Placental epithelial cell (primary cell): ENCODE measurements at places on chromosomes 6 and 20. TPM values are rescaled to one million over a fixed set of nuclear protein-coding genes. Genes with fewer than 3 reads are reported as not detected.

XKR7 gene
- under 0.01 TPM in 1 of 2 replicates, not detected in the other for total RNA-seq

HLA-DMB gene
- total RNA-seq = under 0.01 TPM in 1 of 2 replicates, not detected in the other

TRMT11 gene
- total RNA-seq = 11.8 and 16.9 TPM in 2 replicates

SLC24A3 gene
- total RNA-seq = 0.11 and 0.39 TPM in 2 replicates

MAP3K4 gene
- total RNA-seq = 12.2 and 14.9 TPM in 2 replicates

PARD6B gene
- 9.0 and 19.6 TPM in 2 replicates for total RNA-seq

COL20A1 gene
- not detected in 2 replicates for total RNA-seq

CAGE1 gene
- total RNA-seq = 0.22 TPM in 1 of 2 replicates, not detected in the other

UTRN gene
- total RNA-seq = 146 and 169 TPM in 2 replicates

HCRTR2 gene
- total RNA-seq = 0.39 TPM in 1 of 2 replicates, not detected in the other

NEU1 gene
- 53.0 and 62.0 TPM in 2 replicates for total RNA-seq

ERVFRD-1 gene
- total RNA-seq = under 0.01 and 0.11 TPM in 2 replicates

HLA-DRA gene
- not detected in 2 replicates for total RNA-seq

TMEM200A gene
- total RNA-seq = under 0.01 and 0.33 TPM in 2 replicates

TUBB2B gene
- 0.39 and 9.7 TPM in 2 replicates for total RNA-seq

SGK1 gene
- 68.3 and 117 TPM in 2 replicates for total RNA-seq

TBXT gene
- total RNA-seq = not detected in 2 replicates

SAPCD1 gene
- 0.79 TPM in 1 of 2 replicates, not detected in the other for total RNA-seq

ATP6V1G2 gene
- total RNA-seq = 0.43 and 1.2 TPM in 2 replicates

DNAJC5 gene
- 34.5 and 56.6 TPM in 2 replicates for total RNA-seq

PDYN gene
- total RNA-seq = not detected in 2 replicates

SOBP gene
- total RNA-seq = not detected in 2 replicates

RARS2 gene
- total RNA-seq = 42.7 and 57.7 TPM in 2 replicates

BPIFA1 gene
- total RNA-seq = not detected in 2 replicates

NMBR gene
- 0.11 TPM in 1 of 2 replicates, not detected in the other for total RNA-seq

BMP5 gene
- total RNA-seq = not detected in 2 replicates

ZNF217 gene
- total RNA-seq = 30.6 and 33.8 TPM in 2 replicates

TCF15 gene
- total RNA-seq = not detected in 2 replicates

DPPA5 gene
- total RNA-seq = not detected in 2 replicates

SLC26A8 gene
- total RNA-seq = not detected in 2 replicates
